ENCODE measurements at places on chromosomes 1 and 21. TPM values are rescaled to one million over a fixed set of nuclear protein-coding genes. Genes with fewer than 3 reads are reported as not detected.

GRCh38 chr1:2555634-2556276, 416 bp upstream of the TNFRSF14 start:
- H3K4me1 ChIP-seq, result peaks cover 25% of the 10 kb centered on the region
- H3K27me3 ChIP-seq, result no peaks in the 10 kb centered on the region
- peak overlapping the region; percentile 99 for H3K27ac ChIP-seq
- H3K4me3 ChIP-seq, result peak overlapping the region; percentile 87
- DNase-seq, result no peak

- DNase-seq, result no peak
- no peak overlapping the region for H3K4me3 ChIP-seq
- no peaks in the 10 kb centered on the region for H3K36me3 ChIP-seq
- H3K27me3 ChIP-seq, result no peaks in the 10 kb centered on the region
Measured at GRCh38 chr21:34935452-34935851, 113.7 kb downstream of the RUNX1 start.

DNA sequence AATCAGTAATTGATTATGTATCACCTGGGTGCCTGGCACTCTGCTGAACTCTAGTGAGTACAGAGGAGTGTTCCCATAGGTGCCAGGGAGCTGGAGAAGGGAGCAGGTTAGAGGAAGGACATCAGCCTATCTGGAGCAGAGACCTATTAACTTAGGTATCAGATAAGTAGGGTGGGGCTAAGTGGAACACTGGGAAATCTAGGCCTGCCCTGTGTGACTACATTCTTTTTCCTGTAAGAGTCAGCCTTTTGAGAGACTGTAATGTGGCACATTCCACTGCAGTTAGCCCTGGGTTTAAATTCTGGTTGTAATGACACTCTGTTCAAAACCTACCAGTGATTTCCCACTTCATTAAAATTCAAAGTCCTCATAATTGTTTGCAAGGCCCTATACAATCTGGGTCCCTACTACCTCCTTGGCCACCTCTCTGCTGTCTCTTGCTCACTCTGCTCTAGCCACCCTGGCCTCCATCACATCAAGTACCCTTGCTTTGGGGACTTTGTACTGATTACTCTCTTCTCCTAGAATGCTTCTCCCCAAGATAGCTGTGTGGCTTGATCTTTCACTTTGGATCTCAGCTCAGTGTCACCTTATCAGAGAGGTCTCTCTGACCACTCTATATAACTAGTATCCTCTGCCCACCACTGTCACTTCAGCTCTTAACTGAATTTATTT, 12.9 kb downstream of the STX12 start:
- H3K27ac ChIP-seq, result no peak overlapping the region
- H3K4me3 ChIP-seq, result no peak overlapping the region
- H3K27me3 ChIP-seq, result no peaks in the 10 kb centered on the region
- H3K4me1 ChIP-seq, result no peaks in the 10 kb centered on the region

The PRKCZ gene
- total RNA-seq, result 1.9 TPM

DNA sequence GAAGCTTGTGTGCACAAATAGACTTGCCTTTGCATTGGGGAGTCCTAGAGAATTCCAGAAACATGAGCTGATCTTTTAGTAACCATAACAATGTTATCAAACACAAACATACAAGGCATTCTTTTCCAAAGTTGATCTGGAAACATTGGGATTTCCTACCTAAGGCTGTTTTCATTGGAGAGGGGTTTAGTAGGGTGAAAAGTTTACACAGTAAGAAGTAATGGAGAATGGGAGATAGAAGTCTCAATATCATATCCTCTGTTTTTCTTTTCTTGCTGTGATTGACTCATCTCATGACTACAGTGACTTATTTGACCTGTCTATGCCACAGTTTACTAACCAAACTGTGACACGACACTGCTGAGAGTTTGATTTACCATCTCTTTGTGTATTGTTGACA, 65.6 kb upstream of the PLA2G4A start:
- DNase-seq, result no peak
- no peak overlapping the region for H3K4me3 ChIP-seq
- no peaks in the 10 kb centered on the region for H3K27me3 ChIP-seq
- peaks cover 8% of the 10 kb centered on the region for H3K4me1 ChIP-seq
- no peaks in the 10 kb centered on the region for H3K36me3 ChIP-seq

GRCh38 chr1:165900576-165901380, 73.4 kb downstream of the UCK2 start:
- peaks cover 8% of the 10 kb centered on the region for H3K36me3 ChIP-seq
- no peak overlapping the region for H3K4me3 ChIP-seq
- no peaks in the 10 kb centered on the region for H3K4me1 ChIP-seq
- no peak overlapping the region for H3K27ac ChIP-seq
- H3K27me3 ChIP-seq, result no peaks in the 10 kb centered on the region

- DNase-seq, result no peak
- no peaks in the 10 kb centered on the region for H3K4me1 ChIP-seq
- H3K4me3 ChIP-seq, result no peak overlapping the region
Measured at GRCh38 chr1:154094411-154094810, 60.5 kb downstream of the NUP210L start.

The CELA3B gene
- total RNA-seq, result 4.1 TPM
